T47D (cell line): ENCODE measurements at places on chromosomes 7 and 10.

- peak; percentile 51 for DNase-seq
Observed at GRCh38 chr10:65335311-65335710, 1590.5 kb upstream of the LRRTM3 start.

DNA sequence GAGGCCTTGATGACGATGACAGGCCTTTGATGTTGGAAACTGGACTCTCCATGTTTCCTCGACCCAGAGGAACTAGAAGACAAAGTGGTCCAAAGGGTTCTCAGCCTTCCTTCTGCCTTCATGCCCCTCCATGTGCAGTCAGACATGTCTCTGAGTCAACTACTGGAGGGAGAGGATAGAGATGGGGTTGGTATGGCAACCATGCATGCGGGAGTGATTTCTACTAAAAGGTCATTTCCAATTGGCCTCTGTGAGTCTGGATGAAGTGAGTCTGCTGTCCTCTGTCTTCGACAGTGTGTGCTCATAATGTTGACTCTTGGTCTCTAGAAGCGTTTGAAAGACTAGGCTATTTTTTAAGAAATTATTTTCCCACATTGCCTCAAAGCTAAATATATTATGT, 29.2 kb downstream of the STK17A start:
- no peak for DNase-seq

DNA sequence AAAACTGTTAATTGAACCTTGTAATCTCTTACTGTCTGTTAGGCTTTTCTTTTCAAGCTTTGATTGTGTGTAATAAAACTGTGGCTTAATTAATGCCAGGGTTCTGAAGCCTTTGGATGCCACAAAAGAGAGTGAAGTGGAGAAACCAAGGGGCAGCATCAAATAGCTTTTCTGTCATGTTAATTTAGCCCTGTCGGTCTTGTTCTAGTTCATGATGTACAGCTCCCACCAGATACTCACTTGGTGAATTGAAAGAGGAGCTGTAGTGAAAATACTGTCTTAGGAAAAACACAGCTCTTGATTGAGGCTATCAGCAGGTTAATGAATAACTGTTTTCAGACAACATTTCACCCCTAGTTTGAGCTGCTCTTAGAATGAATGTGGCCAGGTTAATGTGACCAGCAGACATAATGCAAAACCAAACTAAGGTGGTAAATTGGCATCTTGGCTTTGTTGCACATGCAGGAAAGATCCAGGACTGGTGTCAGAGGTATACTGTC, 94.2 kb downstream of the POLL start:
- no peak for DNase-seq

- DNase-seq = no peak
Observed at GRCh38 chr10:59093461-59093860, 83.0 kb upstream of the PHYHIPL start.

GRCh38 chr7:2114052-2114451, 118.7 kb downstream of the MAD1L1 start:
- no peak for DNase-seq

- no peak for DNase-seq
Observed at GRCh38 chr10:57362811-57363210, 904.9 kb downstream of the IPMK start.

- DNase-seq = peak; percentile 68
Observed at GRCh38 chr7:95476904-95477594, 8.7 kb upstream of the ASB4 start.
